ENCODE measurements at places on chromosomes 11 and 22. TPM values are rescaled to one million over a fixed set of nuclear protein-coding genes. Genes with fewer than 3 reads are reported as not detected.
A peak's percentile ranks its signal among the peaks of the same experiment; 100 is the strongest.

Gene ZNF74
- polyA plus RNA-seq: 8.6 TPM

Gene C11orf42
- not detected for polyA plus RNA-seq

Gene RAB38
- 3.0 TPM for polyA plus RNA-seq

Gene IFITM10
- 0.04 TPM for polyA plus RNA-seq

Gene INPP5J
- 0.43 TPM for polyA plus RNA-seq

Gene ZNF215
- 1.2 TPM for polyA plus RNA-seq

Gene CASP4
- 85.4 TPM for polyA plus RNA-seq

DNA sequence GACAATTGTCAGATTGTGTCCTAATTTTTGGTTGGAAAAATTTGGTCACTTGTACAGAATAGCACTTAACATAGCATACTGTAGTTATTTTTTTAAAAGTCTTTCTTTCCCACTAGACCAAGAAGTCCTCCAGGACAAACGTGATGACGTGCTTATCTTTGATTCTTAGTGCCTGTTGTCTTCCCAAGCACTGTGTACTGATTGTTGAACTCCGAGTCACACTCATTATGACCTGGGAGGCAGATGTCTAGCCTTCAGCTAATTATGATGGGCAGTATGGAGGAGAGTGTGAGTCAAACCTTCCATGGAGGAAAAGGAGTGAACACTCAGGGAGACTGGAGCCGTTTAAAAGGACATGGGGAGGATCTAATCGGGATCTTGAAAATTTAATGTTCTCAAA, 119.8 kb downstream of the SPON1 start:
- no peak for DNase-seq

- DNase-seq: no peak
Observed at GRCh38 chr22:46966846-46967245, 204.4 kb downstream of the TBC1D22A start.

GRCh38 chr11:46383974-46384701, 2.7 kb downstream of the MDK start:
- DNase-seq: no peak

GRCh38 chr11:21988477-21988876, 204.4 kb upstream of the ANO5 start:
- no peak for DNase-seq

GRCh38 chr11:4191031-4191571, 96.5 kb downstream of the RRM1 start:
- DNase-seq: no peak

DNA sequence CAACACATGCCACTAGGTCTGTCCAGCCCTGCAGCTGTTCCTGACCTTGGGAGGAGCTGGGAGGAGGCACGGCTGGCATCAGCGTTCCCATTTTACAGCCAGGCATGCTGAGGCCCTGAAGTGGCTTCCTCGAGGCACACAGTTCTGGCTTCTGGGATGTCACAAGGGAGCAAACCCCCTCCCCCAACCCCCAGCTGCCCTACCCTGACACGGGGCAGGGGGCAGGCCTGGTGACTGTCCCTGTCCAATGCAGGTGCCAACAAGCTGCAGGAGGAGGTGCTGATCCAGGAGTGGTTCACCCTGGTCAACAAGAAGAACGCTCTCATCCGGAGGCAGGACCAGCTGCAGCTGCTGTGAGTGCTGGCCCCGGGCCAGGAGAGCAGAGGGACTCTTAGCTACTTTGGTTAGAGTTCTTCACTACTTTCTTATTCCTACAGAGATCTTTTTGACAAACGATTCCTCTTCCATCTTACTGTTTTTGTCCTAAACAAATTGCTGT, 5.3 kb downstream of the KCNK7 start:
- no peak for DNase-seq

DNA sequence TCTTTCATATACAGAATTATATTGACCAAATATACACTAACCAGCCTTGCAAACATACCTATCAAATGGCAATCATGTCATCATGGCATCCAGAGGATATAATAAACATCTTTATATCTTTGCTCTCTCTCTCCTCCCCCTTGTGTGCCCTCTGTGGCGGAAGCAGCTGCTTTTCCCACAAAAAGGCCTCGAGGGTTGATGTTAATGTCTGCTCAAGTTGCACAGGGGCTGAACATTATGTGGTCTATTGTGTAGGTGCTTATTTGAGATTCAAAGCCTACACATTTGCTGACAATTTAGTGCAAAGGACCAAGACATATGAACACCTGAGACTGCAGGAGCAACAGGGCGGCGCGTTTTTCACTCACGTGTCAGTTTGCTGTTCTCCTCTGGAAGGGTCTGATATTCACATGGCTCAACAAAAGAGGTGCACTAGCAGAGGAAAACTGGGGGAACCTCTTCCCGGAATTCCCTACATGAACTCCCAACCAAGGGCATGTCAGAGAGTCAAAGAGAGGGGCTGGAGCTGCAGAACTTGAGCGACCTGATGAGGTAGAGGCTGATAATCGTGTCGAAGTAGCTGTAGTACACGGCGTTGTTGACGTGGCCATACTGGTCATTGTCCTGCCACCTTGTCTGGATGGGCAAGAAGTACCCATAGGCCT, 138.8 kb downstream of the RCN1 start:
- DNase-seq: no peak

DNA sequence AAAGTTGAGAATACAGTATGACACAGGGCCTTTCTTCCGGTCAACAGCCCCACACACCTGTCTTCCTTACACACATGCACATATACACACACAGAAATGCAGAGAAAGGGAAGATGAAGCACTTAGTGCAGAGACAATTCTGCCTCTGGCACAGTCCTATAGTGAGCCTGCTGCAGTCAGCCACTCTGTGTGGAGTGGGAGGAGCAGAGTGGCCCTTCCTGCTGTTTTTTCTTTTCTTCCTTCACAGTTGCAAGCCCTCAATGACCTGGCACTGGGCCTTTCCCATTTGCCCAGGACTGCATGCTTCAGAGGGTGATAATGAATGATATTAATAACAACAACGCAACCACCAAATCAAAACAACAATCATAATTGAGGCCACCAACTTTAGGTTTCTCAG, 527.0 kb upstream of the B3GAT1 start:
- peak; percentile 21 for DNase-seq

DNA sequence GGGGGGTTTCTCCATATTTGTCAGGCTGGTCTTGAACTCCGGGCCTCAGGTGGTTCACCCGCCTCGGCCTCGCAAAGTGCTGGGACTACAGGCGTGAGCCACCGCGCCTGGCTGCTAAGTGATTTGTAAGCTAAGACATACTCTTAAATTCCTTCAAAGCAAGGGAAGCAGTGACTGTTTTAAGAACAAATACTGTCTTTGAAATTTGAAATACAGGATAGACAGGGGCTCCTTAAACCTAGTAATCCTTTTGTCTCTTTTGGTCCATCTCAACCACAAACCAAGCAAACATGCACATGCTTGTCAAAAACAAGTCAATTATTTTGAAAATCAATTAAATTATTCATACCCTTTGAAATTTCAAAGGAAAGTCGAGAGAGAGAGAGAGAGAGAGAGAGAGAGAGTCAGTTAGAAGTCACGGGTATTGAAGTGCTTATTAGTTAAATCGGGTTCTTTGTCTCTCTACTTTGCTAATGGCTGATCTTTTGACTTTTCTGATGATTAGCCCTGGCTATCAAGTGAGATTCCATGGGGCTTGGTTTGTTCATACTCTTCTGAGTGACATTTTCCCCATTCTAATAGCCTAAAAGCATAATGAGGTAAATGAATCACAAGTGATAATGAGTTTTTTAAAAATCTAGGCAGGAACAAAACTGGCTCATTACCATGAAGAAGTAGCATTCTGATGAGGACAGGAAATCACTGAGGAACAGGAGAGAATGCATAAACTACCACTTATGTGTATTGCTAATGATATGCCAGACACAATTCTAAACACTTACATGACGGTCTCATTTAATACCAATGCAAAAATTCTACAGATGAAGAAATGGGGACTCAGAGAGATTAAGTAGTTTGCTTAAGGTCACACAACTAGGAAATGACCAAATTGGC, 48.0 kb downstream of the MCHR1 start:
- no peak for DNase-seq

DNA sequence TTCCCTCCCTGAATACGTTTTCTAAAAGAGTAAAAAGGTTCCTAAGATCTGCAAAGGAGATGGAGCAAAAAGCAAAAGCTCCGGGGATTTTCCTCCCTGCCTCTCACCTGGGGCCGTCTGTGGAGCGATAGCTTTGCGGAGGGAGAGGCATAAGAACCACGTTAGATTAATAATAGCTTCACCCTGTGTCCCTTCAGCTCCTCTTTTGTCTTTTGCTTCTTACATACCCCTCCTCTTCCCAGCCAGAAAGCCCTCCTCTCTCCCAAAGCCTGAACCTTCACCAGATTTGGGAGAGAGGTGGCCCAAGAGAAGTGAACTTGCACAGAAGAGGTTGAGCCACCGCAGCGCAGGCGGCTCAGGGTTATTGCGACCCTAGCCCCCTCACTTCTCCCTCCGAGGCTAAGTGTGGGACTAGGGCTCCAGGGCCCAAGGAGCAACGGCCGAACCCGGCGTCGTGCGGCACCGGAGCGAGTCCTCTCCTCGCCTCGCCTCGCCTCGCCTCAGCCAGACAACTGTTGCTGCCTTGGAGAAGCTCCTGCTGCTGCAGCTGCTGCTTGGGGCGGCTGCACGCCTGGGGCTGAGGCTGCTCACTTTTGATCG, 97.6 kb upstream of the HSD17B12 start:
- no peak for DNase-seq

DNA sequence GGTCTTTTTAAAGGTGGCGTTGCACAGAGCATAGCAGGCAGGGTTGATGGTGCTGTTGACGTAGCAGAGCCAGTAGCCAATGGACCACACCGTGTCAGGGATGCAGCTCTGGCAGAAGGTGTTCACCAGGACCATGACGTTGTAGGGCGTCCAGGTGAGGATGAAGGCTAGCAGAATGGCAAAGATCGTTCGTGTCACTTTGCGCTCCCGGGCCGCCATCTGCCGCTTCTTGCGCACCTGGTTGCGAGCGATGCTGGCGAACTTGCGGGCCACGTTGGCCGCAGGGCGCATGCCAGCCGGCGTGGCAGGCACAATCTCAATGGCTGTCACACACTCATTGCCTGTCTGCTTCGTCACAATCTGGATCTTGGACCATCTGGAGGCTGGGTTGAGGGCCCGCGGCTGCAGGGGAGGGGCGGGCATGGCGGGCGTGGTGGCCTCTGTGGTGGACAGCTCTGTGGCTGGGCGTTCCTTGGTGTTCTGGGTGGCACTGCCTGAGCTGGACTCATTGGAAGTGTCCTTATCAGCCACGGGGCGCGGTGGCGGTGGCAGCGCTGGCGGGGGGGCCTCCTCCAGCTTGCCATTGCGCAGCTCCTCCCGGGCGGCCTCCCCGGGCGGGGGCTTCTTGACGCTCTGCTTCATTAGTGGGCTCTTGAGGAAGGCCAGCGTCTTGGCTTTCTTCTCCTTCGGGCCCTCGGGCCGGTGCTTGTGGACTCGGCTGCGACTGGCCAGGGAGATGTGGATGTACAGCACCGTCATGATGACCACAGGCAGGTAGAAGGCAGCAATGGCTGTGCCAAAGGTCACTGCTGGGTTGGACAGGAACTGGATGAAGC, 3.9 kb downstream of the MDK start:
- DNase-seq: no peak

GRCh38 chr11:10454878-10455631, at the start of gene AMPD3:
TSS of gene AMPD3 (plus strand) at chr11:10455264. CDS start at chr11:10461520, 6,256 bp downstream.
- no peak for DNase-seq

- DNase-seq: no peak
Observed at GRCh38 chr11:31107649-31108048, 261.9 kb downstream of the DCDC1 start.

DNA sequence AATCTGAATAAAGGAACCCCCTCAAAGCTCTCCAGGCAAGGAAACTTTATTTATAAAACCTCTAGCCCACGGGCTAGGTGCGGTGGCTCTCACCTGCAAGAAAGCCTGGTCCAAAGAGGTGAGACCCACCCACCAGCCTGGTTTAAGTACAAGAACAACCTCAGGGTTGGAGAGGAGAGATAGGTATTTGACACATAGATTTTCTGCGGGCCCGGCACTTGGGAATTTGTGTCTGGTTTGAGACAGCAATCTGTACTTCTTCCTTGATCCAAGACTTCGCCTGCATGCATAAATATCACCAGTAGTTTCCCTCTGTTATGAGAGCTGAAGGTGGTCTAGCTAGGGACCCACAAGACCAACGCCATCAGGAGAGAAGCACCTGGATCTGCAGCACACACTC, 73.2 kb upstream of the CAPRIN1 start:
- DNase-seq: no peak

GRCh38 chr22:30825711-30826505, 131.2 kb downstream of the OSBP2 start:
- no peak for DNase-seq

GRCh38 chr11:34303028-34303570, 54.7 kb downstream of the ABTB2 start:
- no peak for DNase-seq

GRCh38 chr11:66868082-66868725, 11.3 kb downstream of the LRFN4 start:
- DNase-seq: no peak

DNA sequence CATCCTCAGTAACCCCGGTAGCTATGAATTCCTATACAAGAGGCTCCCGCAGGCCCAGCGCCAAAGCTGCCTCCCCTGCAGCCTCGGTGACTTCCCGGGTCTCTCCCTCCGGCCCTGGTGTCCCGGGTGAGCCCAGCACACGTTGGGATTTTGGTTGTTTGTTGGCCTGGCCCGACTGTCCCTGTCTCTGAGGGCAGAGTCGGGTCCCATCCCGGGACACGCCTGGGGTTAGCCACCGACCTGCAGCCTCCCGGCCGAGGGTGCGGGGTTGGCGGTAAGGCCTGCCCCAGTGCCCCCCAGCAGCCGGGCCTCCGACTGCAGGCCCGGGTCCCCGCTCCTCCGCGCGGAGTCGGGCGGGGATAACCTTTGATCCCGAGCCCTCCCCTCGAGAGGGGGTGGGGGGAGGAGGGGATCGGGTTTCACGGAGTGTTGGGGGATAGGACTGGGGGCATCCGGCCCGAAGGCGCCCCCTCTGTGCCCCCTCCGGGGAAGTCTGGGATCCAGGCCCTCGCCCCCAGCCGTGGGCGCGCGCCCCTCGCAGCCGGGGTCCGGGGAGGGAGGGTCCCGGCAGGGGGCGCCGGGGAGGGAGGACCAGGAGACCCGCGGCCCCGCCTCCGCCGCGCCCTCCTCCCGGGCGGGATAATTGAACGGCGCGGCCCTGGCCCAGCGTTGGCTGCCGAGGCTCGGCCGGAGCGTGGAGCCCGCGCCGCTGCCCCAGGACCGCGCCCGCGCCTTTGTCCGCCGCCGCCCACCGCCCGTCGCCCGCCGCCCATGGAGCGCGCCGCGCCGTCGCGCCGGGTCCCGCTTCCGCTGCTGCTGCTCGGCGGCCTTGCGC, at the start of gene FBLN1:
Gene FBLN1, plus strand, starts transcription at position 669 of the 835 bp plus-strand sequence. Its CDS starts 103 bp downstream, at position 772.
- DNase-seq: no peak

Data from endothelial cell of umbilical vein (primary cell).